ENCODE measurements at places on chromosomes 3 and 15.

DNA sequence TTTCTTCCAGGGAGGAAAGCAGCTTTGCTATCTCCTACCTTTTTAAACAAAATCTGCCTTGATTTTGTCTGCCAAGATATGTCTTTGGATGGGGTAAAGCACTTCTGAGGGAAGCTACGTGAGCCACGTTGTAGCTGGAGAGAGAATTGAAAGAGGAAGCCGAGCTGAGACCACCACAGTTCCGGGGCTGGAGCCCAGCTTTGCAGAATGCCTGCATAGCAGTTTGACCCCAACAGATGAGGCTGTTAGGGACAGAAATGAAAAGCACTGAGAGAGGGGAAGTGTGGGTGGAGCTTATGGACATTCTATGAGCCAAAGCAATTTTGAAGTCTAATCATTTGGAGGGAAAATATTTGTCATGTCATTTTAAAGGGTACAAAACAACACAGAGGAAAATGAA, 45.4 kb downstream of the LIPC start:
- DNase-seq = no peak

DNA sequence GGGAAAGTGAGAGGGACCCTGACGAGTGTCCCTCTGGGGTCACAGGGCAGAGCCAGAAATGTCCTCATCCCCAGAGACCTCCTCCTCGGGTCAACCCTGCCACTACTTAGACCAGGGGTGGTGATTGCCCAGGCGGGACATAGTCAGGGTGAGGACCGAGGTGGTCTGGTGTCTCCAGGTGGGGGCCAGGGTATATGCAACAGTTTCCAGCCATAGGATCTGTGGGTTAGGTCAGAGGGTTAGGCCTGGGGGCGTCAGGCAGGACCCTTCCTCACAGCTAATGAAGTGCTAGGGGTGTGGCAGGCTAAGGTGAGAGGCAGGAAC, 22.3 kb upstream of the FBLN2 start:
- DNase-seq = no peak

GRCh38 chr3:123270818-123271217, 69.1 kb downstream of the SEC22A start:
- no peak for DNase-seq

- no peak for DNase-seq
These were observed 8.2 kb upstream of the GRIP2 start for GRCh38 chr3:14548321-14548729.

DNA sequence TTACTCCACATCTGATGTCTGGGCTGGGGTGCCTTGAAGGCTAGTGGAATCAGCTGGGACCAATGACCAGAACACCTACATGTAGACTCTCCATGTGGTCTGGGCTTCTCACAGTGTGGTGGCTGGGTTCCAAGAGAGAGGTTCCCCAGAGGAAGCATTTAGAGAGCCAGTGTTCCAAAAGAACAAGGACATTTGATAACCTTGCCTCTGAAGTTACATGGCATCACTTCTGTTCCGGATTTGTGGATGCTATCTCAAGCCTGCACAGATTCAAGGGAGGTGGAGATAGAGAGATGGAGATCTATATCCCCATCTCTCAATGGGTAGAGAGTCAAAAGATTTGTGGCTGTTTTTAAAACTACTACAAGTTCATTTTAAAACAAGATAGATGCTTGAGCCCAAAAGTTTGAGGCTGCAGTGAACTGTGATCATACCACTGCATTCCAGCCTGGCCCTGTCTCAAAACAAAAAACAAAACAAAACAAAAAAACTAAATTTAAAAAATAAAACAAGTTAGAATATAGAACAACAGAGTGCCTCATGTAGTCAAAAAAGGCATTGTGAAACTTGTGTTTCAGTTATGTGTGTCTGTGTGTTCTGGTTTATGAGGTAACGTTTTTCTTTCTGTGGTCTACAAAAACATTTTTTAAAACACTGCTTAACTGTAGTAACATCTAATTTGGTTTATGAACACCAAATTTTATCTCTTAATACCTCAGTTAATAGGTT, 44.8 kb downstream of the PDE8A start:
- no peak for DNase-seq

DNA sequence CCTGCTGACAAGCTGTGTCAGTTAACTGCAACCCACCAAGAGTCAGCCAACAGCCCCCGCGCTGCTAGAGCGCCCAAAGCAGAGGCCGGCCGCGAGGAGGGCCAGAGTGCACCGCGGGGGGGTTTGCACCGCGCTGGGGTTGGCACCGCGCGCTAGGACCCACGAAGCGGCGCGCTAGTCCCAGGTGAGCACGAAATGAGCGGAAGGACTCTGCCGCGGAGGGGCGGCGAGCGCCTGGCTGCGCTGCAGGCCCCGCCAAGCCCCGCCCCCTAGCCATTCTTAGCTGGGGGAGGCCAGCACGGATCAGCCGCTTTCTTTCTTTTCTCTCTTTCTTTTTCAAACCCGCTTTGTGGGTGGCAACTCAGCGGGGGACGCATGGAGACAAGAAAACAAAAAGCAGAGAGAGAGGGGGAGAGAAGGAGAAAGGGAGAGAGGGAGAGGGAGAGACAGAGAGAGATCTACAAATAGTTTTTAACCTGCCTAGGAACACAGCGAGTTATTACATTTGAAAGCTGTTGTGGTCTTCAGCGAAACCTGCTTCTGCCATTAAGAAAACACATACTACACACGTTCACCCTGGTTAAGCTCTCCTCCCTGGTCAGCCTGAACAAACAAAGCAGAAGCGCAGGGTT, 6.9 kb upstream of the FOXB1 start:
- no peak for DNase-seq

GRCh38 chr3:52593103-52593502, 56.7 kb downstream of the UQCC5 start:
- DNase-seq = no peak

DNA sequence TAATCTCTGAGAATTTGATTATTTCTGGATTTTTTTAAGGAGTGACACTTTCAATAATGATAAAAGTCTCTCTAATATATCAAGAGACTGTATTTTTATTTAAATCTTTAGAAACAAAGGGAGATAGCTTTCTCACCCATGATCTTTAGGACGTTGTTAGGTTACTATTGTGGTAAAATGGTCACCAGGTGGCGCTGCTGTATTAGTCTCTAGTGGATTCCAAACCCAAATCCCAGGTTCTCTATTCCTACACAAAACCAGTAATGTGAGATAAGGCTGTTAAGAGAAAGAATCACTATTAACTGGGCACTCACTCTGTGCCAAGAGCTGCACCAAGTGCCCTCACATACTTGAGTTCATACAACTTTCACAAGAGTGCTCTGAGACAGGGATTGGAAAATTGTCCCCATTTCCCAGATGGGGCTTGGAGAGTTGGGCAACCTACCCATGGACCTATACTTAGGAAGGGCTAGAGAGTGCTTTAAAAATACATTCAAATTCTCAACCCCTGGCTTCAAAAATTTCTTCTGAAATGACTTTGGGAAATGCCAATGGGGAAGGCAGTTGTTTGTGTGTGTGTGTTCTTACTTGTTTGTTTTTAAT, 593.4 kb upstream of the TGFBR2 start:
- DNase-seq = no peak

- no peak for DNase-seq
These were observed 11.4 kb upstream of the SLC6A6 start for GRCh38 chr3:14391033-14391432.

DNA sequence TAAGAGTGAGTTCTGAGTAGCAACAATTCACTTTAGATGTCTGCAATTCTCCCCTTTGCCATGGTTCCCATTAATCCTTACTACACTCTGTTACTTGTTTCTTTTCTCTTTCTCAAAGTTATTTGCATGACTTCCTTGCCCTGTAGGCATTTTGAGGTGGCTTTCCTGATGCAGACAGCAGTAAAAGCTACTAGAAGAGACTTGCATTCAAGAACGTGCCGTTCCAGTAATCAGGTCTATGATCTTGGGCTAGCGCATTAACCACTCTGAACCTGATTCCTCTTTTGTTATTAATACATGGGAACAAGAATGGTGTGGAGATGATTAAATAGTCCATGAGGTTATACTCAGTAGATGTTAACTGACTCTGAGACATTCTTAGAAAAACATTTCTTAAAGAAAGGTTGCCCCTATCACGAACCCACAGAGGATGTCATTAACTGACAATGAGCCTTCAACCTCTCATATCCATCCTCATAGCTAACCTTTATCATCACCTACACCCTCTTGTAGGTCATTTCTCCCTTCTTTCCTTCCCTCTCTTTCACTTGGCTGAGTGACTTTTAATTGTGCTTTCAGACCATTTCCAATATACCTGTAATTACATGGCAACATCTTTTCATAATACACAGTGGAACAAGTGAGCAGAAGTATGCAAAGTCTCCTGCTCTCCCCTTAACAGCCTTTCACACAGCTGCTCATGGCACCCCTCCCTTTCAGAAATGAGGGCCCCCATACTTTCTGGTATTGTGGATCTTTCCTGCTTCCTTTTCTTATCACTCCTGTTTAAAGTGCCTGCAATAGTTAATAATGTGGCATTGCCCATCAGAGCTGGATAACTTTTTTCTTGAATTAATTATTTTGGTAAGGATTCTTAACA, 175.9 kb downstream of the CHST2 start:
- DNase-seq = no peak

- DNase-seq = no peak
These were observed 5.0 kb downstream of the CHST13 start for GRCh38 chr3:126528800-126529541.

GRCh38 chr3:143098032-143098764, 21.4 kb upstream of the CHST2 start:
- DNase-seq = no peak

- DNase-seq = no peak
These were observed 84.0 kb upstream of the PXYLP1 start for GRCh38 chr3:141147657-141148056.

DNA sequence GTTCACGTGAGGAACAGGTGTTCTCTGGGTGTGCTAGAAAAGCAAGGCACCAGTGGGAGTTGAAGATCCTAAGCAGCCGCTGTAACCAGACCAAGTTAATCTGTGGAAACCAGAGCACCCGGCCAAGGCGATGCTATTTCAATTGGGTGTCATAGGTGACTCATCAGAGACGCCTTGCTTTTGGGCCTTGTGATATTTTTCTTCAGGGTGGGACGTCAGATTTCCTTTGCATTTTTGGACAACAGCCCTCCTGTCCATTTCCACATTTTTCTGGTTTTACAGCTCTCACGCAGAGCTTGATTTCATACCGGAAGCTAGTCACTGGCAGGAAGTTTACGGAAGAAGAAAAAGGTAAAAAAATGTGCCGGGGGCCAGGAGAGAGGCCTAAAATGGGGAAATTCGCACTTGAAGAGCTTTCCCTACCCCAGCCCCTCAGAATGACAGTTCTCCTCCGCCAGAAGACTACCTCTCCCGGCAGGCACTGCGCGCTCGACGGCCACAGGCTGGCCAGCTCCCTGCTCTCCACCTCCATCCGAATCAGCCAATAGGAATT, 471 bp upstream of the KBTBD8 start:
- no peak for DNase-seq

- DNase-seq = no peak
These were observed 25.4 kb downstream of the ALS2CL start for GRCh38 chr3:46668116-46668515.

- DNase-seq = no peak
These were observed 12.9 kb downstream of the SNX4 start for GRCh38 chr3:125507128-125507527.

GRCh38 chr15:36601497-36601932, 22.1 kb downstream of the CDIN1 start:
- DNase-seq = no peak

DNA sequence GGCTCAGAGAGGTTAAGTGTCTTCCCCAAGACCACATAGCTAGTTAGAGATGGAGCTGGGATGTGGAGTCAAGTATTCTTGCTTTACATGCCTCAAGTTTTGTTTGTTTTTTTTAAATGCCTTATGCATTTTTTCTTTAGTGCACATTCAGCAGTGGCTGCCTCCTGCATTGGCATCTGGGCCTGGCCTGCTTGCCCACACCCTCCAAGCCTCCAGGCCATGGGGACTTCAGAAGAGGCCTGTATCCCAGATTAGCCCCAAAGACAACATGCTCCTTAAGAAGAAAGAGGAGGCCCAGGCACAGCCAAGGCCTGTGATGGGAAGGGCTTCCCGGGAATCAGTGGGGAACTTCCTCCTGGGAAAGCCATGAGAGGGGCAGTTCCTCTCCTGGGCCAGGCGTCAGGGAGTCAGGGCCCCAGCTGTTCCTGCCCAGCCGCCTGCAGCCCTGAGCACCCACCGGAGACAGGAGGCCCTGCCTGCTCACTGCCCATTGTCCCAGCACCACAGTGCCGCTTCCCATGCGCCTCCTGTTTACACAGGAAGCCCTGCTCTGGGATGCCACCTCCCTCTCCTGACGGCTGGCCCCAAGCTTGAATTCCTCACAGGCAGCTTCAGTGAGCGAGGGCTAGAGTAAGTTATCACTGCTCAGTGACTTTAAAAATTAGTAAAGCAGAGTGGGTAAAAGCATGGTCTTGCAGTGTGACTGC, 16.0 kb downstream of the FOXL2NB start:
- DNase-seq = no peak

- DNase-seq = no peak
These were observed 24.7 kb upstream of the ZNF639 start for GRCh38 chr3:179297971-179298725.

DNA sequence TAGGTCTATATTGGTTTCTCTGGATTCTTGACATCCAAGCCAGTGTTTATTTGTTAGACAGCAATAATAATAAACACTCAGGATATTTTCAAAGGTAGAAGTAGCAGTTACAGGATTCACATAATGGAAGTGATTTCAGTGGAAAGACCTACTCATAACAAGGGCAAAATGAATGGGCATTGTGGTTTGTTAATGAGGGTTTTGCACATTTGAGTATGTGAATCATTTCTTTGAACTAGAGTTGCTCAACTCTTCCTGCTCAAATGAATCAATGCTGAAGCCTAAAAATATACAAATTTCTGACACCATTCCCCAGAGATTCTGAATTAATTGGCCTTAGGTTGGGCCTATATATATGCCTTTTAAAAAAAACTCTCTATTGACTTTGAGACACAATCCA, 4.1 kb upstream of the COL6A5 start:
- no peak for DNase-seq

DNA sequence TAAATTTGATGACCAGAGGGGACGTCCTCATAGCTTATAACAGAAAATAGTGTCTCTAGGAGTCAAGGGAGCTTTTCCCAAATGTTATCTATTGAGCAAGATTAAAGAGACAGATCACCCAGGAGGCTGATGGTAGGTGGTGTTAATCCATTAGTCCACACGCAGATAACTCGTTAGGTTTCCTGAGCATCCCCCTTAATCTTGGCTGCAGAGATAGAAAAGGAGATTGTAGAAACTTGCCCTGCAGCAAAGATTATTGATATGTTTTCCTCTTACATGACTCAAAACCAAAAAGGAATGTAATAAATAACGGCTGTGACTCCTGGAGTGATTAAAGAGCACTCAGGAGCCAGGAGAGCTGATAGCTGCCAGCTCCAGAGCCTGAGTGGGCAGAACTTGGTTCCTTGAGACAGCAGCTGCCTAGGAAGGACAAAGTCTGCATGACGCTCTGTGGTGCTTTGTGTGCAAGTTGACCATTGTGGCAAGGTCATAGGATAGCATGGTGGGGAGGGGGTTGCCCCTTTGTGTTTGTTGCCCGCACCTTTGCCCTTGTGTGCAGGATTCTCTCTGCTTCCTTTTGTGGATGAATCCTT, 234.8 kb downstream of the PTPRG start:
- DNase-seq = no peak
